ENCODE measurements at places on chromosomes 13 and 19.

GRCh38 chr19:14632286-14632685 lies 42.4 kb downstream of the ADGRE3 start:
- H3K27ac ChIP-seq, result no peak overlapping the region
- H3K36me3 ChIP-seq, result no peaks in the 10 kb centered on the region
- DNase-seq, result no peak
- H3K4me3 ChIP-seq, result no peak overlapping the region

GRCh38 chr19:50327461-50328223 lies 1.5 kb downstream of the KCNC3 start:
- peaks cover 82% of the 10 kb centered on the region for H3K27me3 ChIP-seq
- H3K36me3 ChIP-seq, result peaks cover 24% of the 10 kb centered on the region
- peak overlapping the region; percentile 5 for H3K27ac ChIP-seq
- peak overlapping the region; percentile 71 for H3K4me3 ChIP-seq
- no peak for DNase-seq
- peaks cover 45% of the 10 kb centered on the region for H3K4me1 ChIP-seq

DNA sequence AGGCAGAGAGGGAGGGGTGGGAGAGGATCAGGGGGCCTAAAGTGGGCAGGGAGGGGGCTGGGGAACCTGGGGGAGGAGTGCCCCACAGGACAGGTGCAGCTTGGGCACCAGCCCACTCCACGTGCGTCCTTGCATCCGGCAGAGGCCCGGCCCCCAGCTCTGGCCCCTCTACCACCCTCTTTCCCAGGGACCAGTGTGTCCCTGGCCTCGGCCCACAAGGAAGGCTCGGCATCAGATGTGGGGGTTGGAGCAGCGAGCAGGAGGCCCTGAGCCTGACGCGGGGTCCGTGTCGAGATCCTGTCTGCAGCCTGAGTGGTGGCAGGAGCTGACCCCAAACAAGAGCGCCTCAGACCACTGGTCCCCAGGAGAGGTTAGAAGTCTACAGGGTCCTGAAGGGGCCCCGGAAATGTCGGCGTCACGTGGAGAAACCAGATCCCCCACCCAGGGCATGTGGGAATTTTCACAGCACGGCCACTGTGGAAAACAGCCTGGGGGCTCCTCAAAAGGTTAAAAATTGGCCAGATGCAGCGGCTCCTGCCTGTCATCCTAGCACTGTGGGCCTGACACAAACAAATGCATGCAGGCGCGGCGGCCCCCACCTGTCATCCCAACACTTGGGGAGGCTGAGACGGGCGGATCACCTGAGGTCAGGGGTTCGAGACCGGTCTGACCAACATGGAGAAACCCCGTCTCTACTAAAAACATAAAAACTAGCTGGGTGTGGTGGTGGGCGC lies 21.5 kb downstream of the SHC2 start:
- peaks cover 41% of the 10 kb centered on the region for H3K27me3 ChIP-seq
- no peaks in the 10 kb centered on the region for H3K36me3 ChIP-seq
- H3K27ac ChIP-seq, result no peak overlapping the region
- DNase-seq, result no peak
- no peaks in the 10 kb centered on the region for H3K4me1 ChIP-seq

DNA sequence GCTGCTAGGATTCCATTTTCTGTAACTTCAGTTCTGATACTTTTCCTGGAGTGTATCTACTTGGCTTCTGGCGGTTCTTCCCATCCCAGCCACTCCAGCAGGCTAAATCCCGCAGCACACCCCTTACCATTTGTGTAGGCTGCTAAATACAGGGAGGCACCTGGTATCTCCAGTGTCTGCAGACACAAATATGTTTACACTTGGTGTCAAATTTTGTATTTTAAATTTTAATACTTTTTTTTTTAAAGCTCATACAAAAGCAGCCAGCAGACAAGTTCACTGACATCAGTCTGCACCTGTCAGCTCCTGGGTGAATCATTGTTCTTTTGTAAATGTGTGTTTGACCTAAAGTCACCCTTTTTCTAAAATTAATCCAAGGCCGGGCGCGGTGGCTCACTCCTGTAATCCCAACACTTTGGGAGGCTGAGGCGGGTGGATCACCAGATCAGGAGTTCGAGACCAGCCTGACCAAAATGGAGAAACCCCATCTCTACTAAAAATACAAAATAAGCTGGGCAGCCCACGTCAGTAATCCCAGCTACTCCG lies 3.4 kb upstream of the ZSCAN4 start:
- no peak overlapping the region for H3K27ac ChIP-seq
- H3K4me1 ChIP-seq, result peaks cover 6% of the 10 kb centered on the region
- no peak for DNase-seq
- peaks cover 2% of the 10 kb centered on the region for H3K36me3 ChIP-seq
- H3K27me3 ChIP-seq, result peaks cover 67% of the 10 kb centered on the region

- no peaks in the 10 kb centered on the region for H3K36me3 ChIP-seq
- H3K27ac ChIP-seq, result no peak overlapping the region
Measured at GRCh38 chr13:101917833-101918661, 465.6 kb downstream of the ITGBL1 start.
